ENCODE measurements at places on chromosomes 13 and 19. TPM values are rescaled to one million over a fixed set of nuclear protein-coding genes. Genes with fewer than 3 reads are reported as not detected.

CLC gene
- 12.4 TPM for total RNA-seq

GRCh38 chr19:3338541-3339181 lies 27.7 kb upstream of the NFIC start:
- DNase-seq, result no peak

ZNF709 gene
- 2.0 TPM for total RNA-seq

CCL25 gene
- total RNA-seq, result not detected

- peak; percentile 88 for DNase-seq
Observed at GRCh38 chr19:48999481-49000325, 6.0 kb downstream of the RUVBL2 start.

C5AR1 gene
- total RNA-seq, result not detected

- no peak for DNase-seq
Observed at GRCh38 chr13:109231888-109232287, 554.5 kb downstream of the IRS2 start.

PTH2 gene
- total RNA-seq, result 0.82 TPM

DNA sequence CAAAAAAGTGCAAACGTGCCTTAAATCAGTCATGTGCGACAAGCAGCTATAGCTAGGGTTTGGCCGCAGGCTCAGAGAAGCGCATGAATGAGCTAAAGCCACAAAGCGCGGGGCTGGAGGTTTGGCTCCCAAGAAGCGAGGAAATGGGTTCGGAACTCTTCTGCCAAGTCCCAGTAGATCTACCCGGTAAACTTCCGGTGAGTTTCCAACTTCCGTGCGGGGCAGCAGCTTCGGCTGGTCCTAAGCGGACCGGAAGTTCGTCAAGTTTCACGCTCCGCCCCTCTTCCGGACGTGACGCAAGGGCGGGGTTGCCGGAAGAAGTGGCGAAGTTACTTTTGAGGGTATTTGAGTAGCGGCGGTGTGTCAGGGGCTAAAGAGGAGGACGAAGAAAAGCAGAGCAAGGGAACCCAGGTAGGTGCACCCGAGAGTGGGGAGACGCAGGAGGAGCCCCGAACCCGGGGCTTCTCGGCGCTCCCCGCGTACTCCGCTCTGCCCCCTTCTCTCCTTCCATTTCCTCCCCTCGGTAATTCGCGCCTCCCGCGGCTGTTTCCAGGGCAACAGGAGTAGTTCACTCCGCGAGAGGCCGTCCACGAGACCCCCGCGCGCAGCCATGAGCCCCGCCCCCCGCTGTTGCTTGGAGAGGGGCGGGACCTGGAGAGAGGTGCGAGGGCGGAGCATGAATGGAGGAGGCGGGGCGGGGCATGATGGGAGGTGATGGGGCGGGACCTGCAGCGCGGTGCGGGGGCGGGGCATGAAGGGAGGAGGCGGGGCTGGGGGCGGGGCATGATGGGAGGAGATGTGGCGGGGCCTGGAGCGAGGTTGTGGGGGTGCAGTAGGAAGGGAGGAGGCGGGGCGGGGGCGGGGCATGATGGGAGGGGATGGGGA lies at the start of gene NR1H2:
Gene NR1H2 (plus strand): TSS at position 292 of the 885 bp plus-strand sequence. CDS start 1,149 bp downstream, outside the sequence.
- peak; percentile 94 for DNase-seq

DNA sequence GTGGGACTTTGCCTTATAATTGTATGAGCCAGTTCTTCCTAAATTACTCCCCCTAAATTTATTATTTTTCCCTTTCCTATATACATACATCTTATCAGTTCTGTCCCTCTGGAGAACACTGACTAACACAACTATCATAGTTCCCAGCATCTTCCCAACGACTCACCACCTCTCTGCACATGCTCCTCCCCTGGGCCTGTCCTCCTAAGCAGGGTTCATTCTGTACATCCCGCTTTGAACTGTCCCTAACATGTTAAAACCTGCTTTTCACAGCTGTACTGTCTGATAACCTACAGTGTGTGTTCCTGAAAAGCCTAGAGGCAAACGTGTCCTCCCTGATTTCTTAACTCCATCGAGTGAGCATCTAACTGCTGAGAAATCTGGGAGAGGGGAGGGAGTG lies 141.7 kb downstream of the EFNB2 start:
- no peak for DNase-seq

DNA sequence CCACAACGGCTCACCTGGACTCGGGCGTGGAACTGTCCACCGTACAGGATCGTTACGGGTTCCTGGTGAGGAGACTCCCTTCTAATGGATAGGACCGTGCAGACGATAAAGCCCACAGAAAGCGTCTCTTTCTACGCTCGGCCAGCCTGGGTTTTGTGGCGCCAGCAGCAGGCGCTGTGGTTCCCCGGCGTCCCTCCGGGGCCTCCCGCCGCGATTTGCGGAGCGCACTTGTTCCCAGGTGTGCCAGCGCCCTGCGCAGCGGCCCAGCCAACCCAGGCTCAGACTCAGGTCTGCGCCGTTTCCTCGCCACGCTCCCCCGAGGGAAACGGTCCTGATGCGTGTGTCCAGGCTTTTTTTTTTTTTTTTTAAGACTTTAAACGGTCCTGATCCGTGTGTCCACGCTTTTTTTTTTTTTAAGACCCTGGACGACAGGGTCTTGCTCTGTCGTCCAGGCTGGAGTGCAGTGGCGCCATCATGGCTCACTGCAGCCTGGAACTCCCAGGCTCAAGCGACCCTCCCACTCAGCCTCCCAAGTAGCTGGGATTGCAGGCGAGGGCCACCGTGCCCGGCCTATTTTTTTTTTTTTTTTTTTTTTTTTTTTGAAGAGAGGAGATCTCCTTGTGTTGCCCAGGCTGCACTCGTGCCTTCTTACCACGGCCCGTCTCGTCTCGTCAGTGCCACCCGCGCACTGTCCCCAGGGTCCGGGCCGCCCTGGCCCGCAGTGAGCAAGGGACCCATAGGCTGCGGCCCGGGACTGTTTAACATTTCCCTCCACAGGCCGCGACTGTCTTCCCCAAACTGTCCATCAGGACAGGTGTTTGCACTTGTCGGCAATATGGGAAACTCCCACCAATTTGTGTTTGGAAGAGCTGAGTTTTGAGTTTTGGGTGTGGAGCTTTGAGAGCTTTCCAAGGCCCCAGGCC lies 23.8 kb downstream of the GJA3 start:
- peak; percentile 85 for DNase-seq
